Activated T-helper 2 cell treated with anti-CD3 and anti-CD28 coated beads, Interferon-gamma antibody, Interleukin-2, Interleukin-4, amounts not matched to agents 10 μg/mL and 5 μg/mL and 100 μg/mL, durations not matched to agents 14 hours and 24 hours and 36 hours (primary cell): ENCODE measurements at places on chromosomes 2 and 18.
A peak's percentile ranks its signal among the peaks of the same experiment; 100 is the strongest.

DNA sequence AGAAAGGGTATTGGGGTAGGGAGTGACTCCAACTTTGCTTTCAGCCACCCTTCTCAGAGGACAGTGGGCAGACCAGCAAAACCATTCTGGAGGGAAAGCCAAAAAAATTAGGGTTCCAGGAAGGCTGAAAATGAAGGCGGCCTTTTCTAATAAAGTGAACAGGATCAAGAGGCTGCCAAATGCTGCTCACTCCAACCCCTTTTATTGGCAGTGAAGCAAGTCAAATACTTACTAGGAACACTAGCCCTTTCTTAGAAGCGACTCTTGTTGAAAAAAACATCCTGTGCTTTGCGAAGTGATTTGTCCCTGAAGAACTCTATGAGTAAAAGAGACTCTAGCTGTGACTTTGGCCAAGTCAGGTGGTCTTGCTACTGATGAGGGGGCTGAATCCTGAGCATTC is 83.6 kb upstream of the CYP1B1 start:
- DNase-seq = no peak

DNA sequence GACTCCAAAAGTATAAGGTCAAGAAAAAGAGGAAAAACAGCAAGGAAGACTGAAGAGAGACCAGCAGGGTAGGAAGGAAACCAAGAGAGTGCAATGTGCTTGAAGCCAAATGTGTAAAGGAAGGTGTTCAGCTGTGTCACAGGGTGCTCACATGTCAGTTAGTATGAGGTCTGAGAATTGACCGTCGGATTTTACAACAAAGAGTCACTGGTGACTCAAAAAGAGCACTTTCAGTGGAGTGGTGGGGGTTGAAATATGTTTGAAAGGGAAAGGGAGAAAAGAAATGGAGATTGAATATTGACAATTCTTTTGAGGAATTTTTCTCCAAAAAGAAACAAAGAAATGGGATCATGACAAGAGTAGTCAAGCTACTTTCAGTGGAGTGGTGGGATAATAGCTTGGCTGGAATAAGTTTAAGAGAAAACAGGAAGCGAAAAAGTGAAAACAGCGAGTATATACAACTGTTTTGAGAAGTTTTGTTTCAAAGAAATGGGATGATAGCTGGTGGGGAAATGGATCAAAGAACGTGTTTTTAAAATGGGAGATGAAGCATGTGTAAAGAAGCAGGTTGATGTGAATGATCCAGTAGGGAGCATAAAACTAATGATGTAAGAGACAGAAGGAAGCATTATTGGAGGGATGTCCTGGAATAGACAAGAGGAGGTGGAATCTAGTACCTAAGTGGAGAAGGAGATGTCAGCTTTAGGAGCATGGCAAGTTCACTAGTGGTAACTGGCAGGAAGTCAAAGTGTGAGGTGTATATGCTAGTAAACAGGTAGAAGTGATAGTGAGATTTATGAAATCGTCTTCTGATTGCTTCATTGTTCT is 3.6 kb upstream of the TSPYL6 start:
- DNase-seq = no peak

- DNase-seq = no peak
Measured at GRCh38 chr2:101698014-101698843, 722 bp downstream of the MAP4K4 start.

- DNase-seq = no peak
Measured at GRCh38 chr2:43443282-43443681, 152.6 kb downstream of the THADA start.

DNA sequence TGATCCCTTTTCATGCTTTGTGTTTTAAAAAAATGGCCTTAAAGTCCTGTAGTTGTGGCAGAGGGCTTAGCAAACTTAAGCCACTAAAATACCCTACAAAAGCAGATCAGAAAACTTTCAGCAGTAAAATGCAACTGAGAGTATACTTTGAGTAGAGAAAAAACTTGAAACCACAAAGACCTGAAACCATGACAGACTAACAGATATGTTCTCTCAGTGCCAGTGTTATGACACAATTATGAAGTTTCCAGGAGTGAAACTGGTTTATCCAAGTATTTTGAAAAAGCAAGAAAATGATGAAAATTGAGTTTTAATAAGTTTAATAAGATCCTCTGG is 74.5 kb downstream of the SPRED2 start:
- DNase-seq = no peak

- DNase-seq = no peak
Measured at GRCh38 chr18:65544701-65545100, 206.1 kb upstream of the CDH7 start.

GRCh38 chr18:6816154-6816553 is 86.6 kb downstream of the ARHGAP28 start:
- no peak for DNase-seq

- no peak for DNase-seq
Measured at GRCh38 chr2:165193178-165193777, 10.6 kb downstream of the SCN3A start.

- no peak for DNase-seq
Measured at GRCh38 chr2:20506201-20506685, 59.4 kb downstream of the RHOB start.

DNA sequence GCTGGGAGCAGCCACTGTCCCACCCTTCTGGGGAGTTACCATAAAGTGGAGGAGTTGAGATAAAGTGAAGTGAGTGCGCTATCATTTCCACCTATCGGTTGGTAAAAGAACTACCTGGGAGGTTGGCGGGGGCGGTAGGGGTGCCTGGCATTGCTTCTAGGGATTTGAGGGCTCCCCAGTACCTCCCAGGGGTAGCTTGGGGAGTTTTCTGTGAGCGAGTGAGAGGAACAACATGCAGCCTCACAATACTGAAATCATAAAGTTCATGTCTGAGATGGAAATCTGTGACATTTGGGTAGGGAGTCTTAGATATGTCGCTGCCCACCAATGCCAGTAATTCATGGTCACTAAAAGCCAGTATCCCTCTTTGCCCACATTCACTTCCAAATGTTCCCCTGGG is 68.7 kb downstream of the PRKCE start:
- no peak for DNase-seq

DNA sequence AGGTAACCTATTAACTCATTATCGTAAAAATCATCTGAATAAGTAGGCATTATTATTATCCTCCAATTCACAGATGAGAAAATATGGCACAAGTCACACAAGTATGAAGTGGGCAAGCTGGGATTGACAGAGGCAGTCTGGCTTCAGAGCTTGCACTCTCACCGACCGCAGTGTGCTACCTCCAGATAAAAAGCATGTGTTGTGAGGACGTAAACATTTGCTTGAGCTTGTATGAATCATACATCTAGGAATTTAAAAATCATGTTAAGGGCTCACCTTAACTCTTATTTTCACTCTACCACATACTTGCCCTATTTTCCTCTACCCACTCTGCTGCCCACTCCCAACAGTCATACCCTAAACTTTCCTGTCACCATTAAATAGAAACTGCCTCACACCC is 65.3 kb upstream of the AMMECR1L start:
- DNase-seq = no peak

- DNase-seq = no peak
Measured at GRCh38 chr18:944440-944839, 39.8 kb downstream of the ADCYAP1 start.

DNA sequence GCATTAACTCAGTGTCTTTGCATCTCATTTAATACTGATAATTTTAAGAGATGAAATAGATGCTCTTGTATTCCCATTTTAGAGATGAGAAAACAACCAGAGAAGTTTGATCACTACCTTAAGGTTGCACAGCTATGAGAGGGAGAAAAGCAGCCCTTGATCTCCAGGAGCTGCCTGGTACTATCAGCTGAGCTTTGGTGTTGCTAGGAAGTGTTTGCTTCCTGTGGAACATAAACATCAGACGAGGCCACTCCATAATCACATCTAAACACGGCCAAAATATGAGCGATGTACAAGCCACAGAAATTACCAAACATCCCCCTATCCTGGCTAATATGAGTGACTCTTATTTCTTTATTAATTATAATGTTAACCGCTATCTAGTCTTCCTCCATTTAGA is 620 bp upstream of the WDFY1 start:
- no peak for DNase-seq

DNA sequence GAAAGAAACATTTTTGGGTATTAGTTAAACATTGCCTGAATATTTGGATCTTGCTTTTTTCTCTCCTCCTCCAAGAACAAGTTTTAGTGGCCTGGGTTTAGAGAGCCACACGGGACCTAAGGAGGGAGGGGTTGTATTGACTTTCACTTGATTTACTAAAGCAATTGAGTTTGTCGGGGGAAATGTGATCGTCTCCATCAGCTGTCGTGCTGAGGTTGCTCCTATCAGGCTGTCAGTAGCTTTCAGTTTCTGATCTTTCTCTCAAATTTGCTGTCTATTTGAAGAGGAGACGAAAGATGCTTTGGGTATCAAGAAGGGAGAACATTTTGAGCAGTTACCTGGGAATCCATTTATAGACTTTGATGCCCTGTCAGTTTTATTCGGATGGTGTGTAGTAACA is 106.0 kb downstream of the SETBP1 start:
- no peak for DNase-seq

- DNase-seq = no peak
Measured at GRCh38 chr18:56382541-56382940, 255.9 kb downstream of the TXNL1 start.

GRCh38 chr2:205358351-205358815 is 323.9 kb upstream of the NRP2 start:
- no peak for DNase-seq

DNA sequence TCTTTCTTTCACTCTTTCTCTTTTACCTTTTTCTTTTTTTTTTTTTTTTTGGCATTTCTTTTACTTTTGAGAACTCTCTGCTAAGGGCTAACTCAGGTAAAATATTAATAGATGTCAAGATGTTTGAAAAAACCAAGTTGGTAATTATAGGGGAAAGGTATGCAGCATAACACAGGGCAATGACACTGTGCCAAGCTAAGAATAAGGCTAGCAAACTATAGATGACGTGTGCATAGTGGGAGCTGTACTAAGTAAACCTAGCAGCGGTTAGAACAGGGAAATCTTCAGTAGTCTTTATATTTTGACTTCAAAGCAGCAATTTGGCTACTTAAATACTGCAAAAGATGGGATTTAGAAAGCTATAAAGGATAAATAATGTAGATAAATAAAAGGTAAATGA is 415.4 kb upstream of the RGPD4 start:
- no peak for DNase-seq

DNA sequence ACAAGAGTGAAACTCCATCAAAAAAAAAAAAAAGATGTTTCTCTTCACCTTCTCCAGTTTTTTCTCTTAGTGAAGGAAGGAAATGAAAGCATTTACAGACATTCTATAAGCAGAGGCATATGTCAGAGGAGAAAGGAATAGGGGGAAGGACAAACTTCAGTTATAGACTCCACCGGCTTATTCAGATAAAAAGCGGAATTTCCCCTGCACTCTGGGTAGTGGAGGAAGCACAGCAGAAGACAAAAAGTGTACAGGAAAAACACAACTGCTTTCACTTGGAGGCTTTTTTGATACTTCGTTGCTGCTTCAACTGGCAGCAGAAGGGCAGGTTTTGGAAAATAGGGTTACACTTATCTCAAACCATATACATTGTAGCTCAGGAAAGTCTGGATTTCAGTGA is 3.2 kb upstream of the MGAT4A start:
- no peak for DNase-seq

DNA sequence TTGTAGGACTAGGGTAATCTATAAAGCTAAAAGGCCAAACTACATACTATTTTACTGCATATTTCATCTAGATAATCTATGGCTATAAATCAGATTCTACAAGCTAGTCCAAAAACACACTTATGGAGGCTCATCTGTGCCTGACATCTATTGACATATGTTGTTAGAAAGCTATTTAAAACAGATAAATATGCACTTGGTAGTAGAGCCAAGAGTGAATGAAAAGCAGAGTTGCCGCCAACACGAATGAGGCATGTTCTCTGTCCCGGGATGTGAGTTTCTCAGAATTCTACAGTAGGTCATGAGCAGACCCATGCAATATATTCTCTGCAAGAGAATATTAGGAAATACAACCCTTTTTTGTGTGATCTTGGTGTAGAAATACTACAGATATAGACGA is 66.7 kb upstream of the LPIN2 start:
- no peak for DNase-seq

DNA sequence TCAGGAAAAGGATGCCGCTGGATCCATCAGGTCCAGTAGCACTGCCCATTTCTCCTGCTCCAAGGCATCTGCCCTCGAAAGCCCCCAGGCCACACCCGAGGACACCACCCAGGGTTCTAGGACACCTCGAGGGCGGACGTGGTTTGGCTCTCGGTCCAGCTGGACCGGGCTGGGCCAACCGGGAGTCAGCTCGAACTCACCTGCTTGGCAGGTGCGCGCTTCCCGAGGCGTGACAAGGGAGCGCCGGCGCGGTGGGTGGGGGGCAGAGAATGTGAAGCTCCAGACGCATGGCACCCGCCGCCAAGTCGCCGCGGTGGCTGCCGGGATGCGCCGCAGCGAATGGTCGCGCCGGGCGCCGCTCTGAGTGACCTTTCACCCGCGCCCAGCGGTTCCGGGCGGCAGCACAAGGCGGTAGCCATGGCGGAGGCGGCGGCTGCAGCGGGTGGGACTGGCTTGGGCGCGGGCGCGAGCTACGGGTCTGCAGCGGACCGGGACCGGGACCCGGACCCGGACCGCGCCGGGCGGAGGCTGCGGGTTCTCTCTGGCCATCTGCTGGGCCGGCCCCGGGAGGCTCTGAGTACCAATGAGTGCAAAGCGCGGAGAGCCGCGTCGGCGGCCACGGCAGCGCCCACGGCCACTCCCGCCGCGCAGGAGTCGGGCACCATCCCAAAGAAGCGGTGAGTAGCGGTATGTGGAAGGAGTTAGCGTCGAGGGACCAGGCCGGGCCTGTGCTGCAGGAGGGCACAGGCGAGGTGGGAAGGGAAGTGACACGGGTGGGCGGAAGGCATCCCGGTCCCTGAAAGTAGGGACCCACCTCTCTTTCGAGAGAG is at the start of gene AGPS:
AGPS (plus strand) TSS at position 401 of the 830 bp plus-strand sequence; CDS start at position 418, 17 bp downstream.
- DNase-seq = peak; percentile 79

DNA sequence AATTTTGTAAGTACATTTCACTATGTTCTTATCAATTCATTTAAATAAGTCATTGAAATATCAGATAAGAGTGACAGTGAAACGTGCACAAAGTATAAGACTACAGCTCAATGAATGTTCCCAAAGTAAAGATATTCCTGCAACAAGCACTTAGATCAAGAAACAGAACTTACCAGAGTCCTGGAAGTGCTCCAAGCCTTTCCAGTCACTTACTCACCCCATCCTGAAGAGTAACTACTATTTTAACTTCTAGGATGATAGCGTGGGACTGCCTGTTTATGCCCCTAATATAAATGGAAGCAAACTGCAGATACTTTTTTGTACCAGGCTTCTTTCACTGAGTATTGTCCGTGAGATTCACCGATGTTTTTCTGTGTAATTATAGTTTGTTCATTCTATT is 768.9 kb downstream of the SLC4A3 start:
- no peak for DNase-seq
